ENCODE measurements at places on chromosomes 1 and 21.

- ATAC-seq = no peak
Measured at GRCh38 chr1:8529901-8530300, 212.0 kb downstream of the SLC45A1 start.

GRCh38 chr21:39874759-39875158, 7.5 kb downstream of the PCP4 start:
- no peak for ATAC-seq

DNA sequence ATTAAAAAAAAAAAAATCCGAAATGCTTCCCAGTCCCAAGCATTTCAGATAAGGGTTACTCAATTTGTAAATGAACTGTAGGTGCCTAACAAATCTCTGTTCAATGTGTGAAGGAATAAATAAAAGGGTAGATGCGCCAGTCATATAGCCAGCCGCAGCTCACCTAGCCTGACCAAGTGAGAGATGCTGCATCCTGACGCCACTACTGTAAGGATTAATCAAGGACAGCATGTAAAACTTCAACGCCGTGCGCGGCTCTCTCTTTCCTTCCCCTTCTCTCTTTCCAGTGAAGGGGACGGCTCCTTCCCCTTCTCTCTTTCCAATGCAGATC, 441 bp downstream of the PPT1 start:
- ATAC-seq = peak; percentile 39

GRCh38 chr1:5913876-5914275, 78.3 kb downstream of the NPHP4 start:
- no peak for ATAC-seq

GRCh38 chr1:36400825-36401601, 3.3 kb upstream of the LSM10 start:
- ATAC-seq = peak; percentile 89

GRCh38 chr1:233393084-233393840, 65.7 kb downstream of the MAP3K21 start:
- no peak for ATAC-seq

DNA sequence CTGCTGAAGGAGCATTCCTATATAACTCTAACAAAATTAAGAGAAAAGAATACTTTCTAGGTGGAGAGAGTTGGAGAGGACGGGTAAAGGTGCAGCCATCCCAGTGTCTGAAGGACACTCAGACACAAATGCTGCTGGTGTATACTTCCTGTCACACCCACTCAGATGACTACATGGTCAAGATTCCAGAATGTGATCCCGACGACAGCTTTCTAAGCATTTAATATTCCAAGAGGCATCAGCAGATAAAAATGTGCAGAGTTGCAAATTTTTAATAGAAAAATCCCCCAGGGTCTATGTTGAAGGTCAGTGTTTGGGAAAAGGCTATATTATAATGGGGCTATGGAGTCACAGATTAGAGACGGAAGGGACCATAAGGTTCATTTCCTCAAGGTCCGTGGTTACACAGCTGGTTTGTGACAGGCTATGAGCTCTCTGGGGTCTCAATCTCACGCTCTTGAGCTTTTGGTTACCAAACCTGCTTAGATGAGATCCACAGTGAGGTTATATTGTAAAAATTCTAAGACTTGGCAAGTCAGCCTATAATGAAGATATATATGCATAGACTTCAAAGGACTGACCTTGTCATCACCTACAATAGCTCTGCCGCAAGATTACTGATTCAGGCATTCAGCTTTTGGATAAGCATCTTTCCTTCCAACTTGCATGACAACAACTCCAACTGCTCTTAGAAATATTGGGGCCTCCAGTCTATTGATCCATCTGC, 35.1 kb downstream of the ZNF281 start:
- ATAC-seq = no peak

DNA sequence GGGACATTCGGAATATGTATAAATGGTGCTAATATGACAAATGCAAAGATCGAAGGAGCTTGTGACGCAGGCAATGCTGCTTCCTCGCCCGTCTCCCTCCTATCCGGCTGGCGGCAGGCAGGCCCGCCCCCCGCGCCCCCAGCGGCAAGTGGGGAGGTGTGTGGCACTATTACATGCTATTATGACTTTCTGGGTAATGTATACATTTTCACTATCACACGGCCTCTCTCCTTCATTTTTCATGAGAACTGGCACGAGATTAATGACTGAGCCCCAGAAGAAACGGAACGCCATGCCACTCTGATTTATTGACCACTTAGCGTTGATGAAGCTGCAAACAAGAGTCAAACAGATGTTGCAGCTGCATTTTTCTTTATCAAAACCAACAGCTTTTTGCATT, 138.9 kb upstream of the VAMP3 start:
- ATAC-seq = peak; percentile 54

- ATAC-seq = peak; percentile 61
Measured at GRCh38 chr21:40173816-40174215, 306.6 kb downstream of the PCP4 start.

DNA sequence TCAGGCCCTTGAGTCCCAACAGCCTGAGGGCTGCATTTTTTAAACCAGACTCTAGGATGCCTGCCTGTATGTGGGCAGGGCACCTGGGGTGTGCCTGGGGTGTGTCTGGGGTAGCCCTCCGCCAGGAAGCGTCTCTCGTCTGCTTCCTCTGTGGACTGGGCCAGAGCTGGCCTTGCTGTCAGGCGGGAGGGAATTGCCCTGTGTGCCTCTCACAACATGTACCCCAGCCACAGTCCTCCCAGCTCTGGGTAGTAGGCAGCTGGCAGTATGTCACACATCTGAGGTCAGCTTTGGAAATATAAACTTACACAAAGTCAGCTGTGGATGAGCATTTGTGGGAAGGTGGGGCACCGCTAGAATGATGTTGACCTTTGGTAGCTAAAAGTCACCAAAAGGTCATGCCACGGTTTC, 13.0 kb downstream of the TRAF5 start:
- ATAC-seq = peak; percentile 79

- ATAC-seq = no peak
Measured at GRCh38 chr1:241716915-241717656, 65.0 kb downstream of the WDR64 start.

DNA sequence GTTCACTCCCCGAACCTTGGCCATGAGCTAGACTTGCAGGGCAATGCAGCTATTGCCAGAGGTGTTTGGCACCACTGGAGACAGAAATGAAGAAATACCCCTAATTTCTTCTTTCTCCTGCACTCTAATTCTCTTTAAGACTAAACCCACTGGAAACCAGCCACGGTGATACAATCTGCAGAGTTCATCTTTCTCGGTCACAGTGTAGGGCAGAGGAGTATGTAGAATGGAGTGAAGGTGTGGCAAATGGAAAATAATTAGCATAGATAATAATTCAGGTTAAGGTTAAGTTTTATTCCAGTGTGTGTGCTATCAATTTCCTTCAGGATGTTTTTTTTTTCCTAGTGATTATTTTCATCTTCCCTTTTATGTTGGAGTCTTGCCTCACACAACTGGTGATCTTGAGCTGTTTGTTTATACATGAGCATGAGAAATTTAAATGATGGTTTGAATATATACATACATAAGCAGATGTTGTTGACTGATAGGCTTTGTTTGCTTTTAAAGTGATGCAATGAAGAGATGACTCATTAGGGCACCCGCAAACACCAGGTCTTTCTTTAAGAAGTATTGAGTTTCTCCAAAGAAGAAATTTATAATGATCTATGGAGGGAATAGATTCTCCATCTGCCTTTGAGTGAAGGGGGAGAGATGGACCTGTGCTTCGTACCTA, 81.9 kb downstream of the SPATA17 start:
- no peak for ATAC-seq

DNA sequence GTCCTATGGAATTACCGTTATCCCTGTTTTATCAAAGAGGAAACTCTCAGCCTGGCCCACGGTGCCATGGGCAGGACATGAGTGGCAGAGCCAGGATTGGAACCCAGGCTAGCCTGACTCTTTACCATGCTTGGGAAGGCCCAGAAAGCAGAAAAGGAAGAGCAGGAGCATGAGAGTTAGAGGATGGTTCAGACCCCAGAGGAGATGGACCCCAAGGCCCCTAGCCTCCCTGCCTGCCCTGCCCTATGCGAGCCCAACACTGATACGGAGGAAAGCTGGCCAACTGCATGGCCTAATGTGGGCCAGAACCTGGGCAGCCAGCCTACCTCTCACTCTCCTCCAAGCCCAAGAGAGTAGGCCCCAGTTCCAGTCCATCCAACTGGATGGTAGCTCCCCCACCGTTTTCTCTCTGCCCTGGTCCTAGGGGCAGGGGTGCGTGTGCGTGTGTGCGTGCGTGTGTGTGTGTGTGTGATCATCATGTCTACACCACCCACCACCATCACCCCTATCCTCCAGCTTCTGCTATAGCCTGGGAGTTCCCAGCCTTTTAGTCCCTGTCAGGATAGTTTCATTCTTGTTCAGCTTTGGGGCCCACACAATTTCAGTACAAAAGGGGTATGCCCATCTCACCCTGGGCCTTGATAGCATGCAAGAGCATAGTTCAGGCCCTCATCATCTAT, 15.4 kb upstream of the MEX3A start:
- ATAC-seq = no peak

DNA sequence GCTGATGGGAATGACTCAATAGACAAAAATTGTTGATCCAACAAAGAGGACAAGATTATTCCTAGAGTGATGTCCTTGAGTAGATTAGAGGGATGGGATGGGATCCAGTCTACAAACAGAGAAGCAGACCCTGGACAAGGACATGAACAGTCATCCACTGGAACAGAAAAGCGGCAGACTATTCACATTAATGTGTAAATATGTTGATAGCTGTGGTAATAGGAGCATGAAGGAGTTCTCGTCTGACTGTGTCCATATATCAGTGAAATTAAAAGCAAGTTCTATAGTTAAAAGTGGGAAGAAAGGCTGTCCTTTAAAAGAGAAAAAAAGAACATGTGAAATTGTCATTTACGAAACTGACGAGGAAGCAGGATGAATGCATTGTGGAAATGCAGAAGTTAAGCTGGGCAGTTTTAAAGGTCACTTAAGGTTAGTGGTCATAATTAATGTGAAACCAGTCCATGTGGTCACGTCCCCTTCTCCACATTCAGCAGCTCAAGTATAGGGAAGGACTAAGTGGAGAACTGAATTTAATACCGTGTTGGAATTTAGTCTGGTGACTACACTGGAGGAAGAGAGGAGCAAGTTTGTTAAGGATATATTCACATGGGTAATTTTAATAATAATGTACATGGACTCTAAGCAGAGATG, 62.1 kb downstream of the PIK3R3 start:
- ATAC-seq = no peak

DNA sequence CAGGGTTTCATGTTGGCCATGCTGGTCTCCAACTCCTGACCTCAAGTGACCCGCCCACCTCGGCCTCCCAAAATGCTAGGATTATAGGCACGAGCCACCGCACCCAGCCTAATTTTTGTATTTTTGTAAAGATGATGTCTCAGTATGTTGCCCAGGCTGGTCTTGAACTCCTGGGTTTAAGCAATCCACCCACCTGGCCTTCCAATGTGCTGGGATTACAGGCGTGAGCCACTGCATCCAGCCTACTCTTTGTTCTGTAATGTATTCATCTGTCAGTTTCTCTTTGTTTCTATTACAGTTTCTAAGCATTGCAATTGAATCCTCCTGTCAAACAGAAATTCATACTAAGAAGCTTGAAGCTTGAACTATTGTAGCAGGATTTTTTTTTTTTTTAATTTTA, 54.8 kb upstream of the RCC1 start:
- ATAC-seq = no peak

DNA sequence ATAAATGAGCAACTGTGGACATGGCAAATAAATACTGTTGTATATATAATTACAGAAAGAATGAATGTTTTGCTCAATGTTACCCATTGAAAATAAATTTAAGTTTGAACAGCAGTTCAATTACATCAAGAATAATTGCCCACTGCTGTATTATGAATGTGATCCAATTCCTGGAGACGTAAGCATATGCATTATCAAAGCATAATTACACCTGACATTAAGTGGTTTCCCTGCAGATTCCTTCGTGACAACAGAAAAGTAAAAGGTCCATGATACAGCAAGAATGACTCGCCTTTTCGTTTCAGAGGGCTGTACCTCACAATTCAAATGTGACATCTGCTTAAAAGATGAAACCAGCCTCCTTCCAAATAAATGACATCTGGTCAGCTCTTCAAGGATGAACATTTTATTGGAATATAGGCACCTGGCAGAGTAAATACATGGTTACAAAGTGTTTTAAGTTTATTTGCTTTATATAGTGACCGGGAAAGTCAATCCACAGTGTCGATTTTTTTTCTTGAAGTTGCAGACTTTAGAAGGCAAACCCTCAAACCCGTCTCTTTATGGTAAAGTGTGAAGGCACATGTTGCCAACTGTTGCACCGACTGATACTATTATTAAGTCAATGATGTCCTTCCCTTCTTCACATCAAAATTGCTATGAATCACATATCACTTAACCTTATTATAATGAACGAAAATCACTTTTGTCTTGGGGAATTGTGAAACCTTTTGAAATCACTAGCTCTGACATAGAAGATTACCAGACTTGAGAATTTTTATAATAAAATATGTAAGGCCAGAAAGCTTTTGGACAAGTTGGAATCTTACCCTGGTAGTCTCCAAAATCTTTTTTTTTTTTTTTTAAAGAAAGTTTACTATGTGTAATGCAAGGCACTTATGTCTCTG, 36.2 kb upstream of the EDEM3 start:
- ATAC-seq = no peak

DNA sequence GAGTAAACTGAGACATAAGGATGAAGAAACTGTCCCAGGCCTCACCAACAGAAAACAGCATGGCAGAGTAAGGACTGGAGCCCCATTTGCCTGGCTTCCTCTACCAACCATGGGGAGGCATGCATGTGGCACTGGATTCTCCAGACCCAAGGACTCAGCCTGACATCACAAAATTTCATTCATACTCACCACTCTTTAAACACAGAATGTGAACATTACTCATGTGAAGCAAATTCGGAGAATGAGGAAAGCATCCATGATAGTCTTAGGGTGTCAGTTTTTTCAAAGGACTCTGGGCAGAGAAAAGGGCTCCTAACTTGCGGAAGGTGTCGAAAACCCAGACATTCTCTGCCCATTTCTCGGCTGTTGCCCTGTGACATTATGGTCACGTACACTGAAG, 83.9 kb downstream of the PCNX2 start:
- ATAC-seq = no peak

GRCh38 chr1:7145947-7146346, 360.7 kb downstream of the CAMTA1 start:
- ATAC-seq = no peak

DNA sequence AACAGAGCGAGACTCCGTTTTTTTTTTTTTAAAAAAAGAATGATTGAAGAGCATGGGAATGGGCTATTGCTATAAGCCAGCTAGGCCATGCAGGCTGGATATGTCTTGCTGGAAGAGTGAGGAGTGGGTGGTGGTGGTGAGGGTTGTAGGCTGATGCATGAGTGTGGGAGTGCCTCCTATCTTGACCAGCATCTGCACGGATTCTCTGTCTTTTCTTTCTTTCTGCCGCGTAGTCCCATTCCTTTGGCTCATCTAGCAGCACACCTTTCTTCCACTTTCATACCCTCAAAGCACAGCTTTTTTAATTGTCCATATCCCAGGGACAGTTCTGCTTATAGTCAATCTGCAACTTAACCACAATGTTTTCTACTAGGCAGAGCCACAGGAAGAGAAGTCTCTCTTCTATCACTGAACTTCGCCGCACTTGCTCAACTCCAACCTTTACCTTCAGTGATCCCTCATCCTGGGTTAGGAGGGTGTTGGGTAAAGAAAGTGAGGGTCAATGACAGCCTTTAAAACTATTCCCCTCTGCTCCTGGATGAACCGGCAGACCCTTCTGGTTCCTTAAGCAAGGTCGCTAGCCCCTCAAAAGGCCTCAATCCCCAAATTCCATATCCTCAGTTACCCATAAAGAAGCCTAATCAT, 15.2 kb downstream of the ADCY10 start:
- ATAC-seq = no peak
